ENCODE measurements at places on chromosomes 4 and X.
A peak's percentile ranks its signal among the peaks of the same experiment; 100 is the strongest.

GRCh38 chrX:51891821-51892551 is 1.4 kb upstream of the MAGED1 start:
- DNase-seq = no peak

DNA sequence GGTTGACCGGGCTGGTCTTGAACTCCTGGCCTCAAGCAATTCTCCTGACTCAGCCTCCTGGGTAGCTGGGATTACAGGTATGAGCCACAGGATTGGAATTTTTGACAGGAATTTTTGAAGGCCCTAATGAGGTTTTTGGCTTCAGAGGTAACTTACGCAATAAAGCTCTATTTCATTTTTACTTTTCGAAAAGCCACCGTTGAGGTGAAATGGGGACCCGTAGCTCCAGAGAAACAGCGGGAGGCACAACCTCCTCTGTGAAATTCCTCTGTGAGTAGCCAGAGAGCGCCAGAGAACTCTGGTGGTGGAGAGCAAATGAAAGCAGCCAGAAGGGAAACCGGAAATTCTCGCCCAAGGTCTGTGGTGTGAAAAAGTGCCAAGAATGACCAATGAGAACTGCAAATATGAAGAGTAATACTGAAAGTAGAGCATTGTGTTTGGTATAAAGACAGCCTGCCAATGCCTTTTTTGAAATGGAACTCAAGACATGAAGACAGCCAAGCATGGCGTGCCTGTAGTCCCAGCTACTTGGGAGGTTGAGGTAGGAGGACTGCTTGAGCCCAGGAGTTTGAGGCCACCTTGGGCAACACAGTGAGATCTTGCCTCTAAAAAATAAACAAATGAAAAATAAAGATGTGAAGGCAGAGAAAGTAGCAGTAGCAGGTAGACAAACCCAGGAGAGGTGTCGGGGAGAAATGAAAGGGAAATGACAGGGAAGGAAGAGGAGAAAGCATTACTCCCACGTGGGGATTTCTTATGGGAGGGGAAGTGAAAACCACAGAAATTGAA is 33.0 kb upstream of the TMEM131L start:
- DNase-seq = peak; percentile 63

GRCh38 chrX:45715748-45716147 is 515.1 kb upstream of the DIPK2B start:
- no peak for DNase-seq

DNA sequence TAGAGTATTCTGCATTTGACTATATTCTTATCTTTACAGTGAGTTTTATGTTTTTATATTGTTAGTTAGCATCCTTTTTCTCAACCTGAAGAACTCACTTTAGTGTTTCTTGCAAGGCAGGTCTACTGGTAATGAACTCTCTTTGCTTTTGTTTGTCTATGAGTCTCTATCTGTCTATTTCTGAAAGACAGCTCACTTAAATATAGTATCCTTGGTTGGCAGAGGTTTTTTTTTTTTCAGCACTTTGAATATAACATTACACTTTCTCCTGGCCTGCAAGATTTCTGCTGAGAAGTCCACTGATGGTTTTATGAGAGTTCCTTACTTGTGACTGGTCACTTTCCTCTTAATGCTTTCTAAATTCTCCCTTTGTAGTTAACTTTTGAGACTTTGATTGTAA is 32.8 kb upstream of the C4orf54 start:
- no peak for DNase-seq

GRCh38 chr4:163988391-163988790 is 493.9 kb downstream of the TMA16 start:
- DNase-seq = no peak

DNA sequence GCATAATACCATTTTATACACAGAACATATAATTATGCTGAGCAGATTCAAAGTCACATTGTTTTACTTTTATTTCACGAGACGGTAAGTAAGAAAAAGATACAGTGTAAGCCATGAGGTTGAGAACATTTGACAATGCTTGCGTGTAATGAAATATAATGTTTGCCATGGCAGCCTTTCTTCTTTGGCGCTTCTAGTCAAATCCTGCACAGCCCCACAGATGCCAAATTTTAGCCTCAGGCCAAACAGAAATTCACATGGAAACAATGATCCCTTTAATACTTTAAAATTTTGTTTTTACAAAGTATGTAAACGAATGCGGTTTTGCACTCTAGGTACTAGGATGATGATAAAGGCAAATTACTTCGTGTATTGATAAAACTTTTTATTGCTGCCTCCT is 502.7 kb upstream of the SMIM31 start:
- DNase-seq = no peak

DNA sequence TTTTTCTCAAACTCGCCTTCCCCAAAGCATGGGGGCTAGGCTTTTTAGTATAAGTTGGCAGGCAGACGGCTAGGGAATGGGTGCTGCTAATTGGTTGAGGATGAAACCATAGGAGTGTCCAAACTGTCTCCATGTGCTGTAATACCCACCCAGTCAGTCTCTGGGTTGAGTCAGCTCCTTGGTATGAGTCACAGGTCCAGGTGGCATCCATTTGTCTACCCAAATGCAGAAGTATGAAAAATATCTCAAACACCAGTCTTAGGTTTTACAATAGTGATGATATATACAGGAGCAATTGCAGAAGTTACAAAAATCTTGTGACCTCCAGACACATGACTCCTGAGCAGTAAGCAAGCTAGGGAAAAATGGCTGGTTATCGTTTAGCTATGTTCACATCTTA is 27.4 kb upstream of the CCSER1 start:
- DNase-seq = no peak

GRCh38 chr4:141645611-141646340 is 9.4 kb downstream of the IL15 start:
- no peak for DNase-seq

- no peak for DNase-seq
Measured at GRCh38 chr4:88736264-88736663, 38.6 kb upstream of the NAP1L5 start.

DNA sequence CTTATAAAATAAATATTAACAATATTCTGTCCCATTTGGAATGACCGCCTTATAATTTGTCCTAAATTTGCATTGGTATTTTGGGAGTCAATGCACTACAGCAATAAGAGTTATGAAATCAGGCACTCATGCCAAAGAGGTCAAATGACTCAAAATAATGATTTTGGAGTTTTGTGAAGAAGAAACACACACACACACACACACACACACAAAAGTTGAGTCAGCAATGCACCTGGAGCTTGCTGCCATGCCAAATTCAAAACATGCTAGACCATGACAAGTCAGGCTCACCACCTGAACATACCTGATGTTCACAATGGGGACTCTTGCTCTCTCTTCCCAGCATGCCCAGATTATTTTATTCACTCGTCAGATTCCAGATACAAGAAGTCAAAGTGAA is 56.7 kb downstream of the PROM1 start:
- no peak for DNase-seq

DNA sequence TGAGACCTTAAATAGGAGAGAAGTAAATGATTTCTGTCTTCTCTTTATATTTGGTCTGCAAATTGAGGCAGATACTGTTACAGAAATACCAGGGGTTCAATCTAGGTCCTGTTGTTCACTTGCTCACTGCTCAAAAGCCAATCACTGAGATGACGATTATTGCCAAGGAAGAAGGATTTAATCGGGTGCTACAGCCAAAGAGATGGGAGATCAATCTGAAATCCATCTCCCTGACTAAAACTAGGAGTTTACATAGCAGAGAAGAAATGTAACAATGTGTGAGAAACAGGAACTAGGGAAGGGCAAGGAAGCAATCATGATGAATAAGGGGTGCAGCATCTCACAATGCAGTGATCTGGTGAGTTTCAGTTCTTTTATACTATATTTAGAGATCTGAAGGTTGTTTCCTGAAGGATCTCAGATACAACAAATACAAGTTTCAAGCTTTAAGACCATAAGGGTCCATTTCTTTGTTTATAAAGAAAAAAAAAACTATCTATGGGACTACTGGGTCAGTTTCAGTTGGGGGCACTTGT is 117.9 kb upstream of the FAM9B start:
- DNase-seq = no peak

GRCh38 chr4:40845154-40845835 is 95.5 kb downstream of the NSUN7 start:
- DNase-seq = no peak

DNA sequence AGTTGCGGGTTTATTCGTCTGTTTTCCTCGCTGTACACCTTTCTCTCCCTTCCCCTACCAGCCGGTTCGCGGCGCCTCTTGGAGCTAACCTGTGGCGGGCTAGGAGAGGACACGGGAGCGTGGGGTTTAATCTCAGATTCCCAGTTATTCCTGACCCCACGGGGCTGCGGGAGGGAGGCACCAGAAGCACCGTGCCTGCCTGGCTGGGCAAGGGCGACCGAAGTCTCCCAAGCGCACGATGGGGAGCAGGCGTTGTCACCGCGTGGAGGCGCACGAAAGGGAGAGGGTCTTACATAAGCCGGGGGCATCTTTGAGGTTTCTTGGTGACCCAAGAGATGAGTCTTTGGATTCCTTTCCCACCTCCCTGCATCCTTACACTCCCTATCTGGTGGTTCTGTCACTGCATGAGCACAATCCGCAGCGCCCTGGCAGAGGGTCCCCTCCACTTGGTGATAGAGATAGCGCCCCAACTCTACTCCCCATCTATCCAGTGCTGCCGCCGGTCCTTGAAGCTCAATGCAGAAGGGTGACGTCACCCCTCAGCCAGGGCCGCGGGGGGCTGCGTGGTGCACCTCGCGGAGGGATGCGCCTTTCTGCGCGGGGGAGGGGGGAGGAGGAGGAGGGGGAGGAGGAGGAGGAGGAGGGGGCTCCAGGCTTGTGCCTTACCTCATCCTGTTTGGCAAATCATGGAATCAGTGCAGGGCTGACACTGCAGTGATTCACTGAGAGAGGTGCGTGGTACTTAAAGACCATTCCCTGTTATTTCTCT is 793 bp downstream of the TSPAN7 start:
- no peak for DNase-seq

DNA sequence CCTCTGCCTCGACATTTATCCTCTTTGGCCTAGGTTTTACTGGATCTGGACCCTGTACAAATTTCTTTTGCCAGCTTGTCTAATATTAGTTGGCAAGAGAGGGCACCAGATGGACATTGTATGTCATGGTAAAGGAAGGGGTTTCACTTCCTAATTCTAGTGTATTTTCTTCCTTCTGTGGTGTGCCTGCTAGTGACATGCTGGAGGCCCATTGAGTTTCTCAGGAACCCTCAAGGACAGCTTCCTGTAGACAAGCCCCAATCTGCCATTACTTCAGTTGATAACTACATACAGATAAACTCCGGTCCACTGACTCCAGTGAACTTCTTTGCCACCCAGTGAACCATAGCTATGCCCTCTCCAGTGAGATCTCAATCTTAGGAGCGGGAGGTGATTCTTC is 116.9 kb downstream of the STPG2 start:
- no peak for DNase-seq

DNA sequence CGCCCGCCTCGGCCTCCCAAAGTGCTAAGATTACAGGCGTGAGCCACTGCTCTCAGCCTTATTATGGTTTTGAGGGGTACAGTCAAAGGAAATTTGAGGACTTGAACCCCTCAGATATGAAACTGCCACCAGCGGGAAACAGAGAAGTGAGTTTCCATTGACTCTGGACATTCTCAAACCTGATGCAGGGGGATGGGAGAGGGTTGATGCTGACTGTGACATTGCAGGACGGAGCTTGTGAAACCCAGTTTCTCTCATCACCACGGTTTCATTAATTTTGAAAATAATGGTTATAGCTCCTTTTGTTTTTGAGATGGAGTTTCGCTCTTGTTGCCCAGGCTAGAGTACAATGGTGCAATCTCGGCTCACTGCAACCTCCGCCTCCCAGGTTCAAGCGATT is 18.2 kb upstream of the NKRF start:
- DNase-seq = no peak

GRCh38 chr4:102610007-102610406 is 108.8 kb downstream of the NFKB1 start:
- no peak for DNase-seq

GRCh38 chr4:156596706-156597329 is 374.8 kb downstream of the PDGFC start:
- no peak for DNase-seq

- DNase-seq = no peak
Measured at GRCh38 chr4:68338625-68339024, 11.3 kb downstream of the YTHDC1 start.

DNA sequence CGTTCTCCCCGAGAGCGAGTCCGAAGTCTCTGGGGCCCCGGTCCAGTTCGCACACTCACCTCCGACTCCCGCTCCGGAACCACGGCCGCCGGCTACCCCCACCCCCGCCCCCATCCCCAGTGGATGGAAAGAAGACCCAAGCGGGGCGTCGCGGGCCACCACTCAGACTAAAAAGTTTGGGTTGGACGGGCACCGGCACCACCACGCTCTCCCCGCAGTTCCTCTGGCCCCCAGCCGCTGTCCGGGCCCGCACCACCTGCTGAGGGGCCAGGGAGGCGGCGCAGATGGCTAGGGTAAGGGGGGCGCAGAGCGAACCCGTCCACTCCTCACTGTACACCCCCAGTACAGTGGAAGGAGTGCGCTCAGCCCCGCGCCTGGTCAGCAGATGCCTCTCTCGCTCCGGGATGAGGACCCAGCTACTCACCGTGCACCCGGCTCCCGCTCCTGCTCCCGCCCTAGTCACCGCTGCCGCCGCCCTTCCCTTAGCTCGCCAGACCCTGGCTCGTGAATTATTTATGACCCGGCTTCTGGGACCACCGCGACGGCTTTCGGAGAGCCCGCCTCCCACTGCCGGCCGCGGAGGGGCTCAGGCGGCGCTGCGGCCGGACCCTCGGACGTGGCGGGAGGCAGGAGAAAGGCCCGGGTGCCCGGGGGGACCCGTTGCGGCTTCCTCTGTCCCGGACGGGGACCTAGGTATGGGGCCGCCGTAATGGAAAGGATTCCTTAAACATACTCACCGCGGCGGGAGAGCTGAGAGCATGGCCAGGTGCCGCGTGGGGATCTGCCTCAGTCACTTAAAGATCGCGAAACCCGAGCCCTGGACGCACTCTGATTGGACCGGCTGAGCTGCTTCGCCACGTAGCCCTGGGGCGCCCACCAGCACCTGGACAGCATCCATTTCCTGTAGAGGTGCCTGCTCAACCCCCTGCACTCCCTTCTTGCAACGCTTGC is at the start of gene PROM1:
PROM1 (minus strand) TSS at position 783 of the 951 bp plus-strand sequence. CDS start 8,117 bp downstream, outside the sequence.
- no peak for DNase-seq

DNA sequence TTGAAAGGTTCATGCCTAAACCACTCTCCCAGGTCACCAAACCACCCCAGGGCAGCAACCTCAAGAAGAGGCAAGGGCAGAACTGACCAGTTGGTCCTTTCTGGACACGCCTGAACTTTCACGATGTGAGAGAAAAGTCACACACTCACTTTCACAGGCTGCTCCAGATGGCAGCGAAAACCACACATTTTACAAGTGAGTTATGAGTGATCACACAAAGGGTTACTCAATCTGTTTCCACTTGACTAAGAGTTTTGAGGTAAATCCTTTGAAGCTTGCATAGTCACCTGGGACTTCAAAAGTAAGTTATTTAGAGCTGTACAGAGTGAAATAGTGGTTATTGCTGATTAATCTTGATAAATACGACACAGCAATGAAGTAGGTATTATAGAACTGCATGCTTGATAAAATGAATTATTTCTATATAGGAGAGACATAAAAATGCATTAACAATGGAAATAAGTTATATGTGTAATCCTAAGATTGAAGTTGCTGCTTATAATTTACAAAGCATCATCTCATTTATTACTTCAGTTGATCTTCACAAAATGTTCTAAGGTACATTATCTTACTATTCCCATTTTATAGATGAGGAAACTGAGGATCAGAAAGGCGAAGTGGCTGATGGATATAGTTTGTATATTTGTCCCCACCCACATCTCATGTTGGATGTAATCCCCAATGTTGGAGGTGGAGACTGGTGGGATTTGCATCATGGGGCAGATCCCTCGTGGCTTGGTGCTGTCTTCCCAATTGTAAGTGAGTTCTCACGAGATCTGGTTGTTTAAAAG is 103.0 kb upstream of the KLF3 start:
- peak; percentile 11 for DNase-seq

- no peak for DNase-seq
Measured at GRCh38 chr4:105895583-105896460, 551 bp downstream of the NPNT start.
